A549 (cell line): ENCODE measurements at places on chromosomes 1 and 21.
A peak's percentile ranks its signal among the peaks of the same experiment; 100 is the strongest.

- DNase-seq: peak; percentile 8
Measured at GRCh38 chr1:64675718-64676345, 69.0 kb upstream of the RAVER2 start.

GRCh38 chr1:243513726-243514491 is 258.1 kb downstream of the SDCCAG8 start:
- DNase-seq: no peak

GRCh38 chr1:165409657-165410358 is 35.1 kb downstream of the RXRG start:
- no peak for DNase-seq

GRCh38 chr1:162056043-162056442 is 13.4 kb upstream of the NOS1AP start:
- DNase-seq: peak; percentile 72

DNA sequence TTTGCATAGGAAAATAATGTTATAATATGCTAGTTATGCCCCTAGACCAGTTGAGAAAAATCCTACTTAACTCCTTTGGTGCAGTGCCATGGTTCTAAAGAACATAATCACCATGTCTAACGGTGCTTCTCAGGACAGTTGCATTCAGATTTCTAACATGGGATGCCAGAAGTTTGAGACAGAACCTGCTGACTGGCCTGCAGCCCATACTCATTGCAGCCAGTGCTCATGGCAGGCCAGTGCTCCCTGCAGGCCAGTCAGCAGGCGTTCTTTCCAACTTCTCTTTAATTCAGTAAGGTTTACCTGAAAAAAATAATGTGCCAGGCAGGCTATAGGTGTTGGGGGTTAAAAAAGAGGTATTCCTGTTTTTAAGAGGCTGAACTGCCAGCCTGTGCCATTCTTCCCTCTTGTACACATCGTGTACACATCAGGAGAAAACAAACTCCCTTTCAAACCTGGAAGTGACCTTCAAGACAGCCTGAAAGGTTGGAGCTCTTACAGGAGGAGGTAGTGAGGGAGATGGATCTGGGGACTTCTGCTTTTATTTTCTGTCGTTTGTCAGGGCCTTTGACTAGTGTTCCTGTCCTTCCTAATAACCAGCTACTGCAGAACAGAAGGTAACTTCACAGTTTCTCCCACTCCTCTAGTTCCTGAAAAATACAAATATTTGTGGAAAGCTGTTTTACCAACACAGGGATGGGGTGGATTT is 146.0 kb upstream of the MAGI3 start:
- DNase-seq: no peak

- peak; percentile 47 for DNase-seq
Measured at GRCh38 chr1:153880962-153881361, 41.8 kb downstream of the GATAD2B start.

GRCh38 chr1:160104486-160104885 is 6.1 kb upstream of the IGSF8 start:
- DNase-seq: no peak

- no peak for DNase-seq
Measured at GRCh38 chr1:185427776-185428175, 110.7 kb upstream of the IVNS1ABP start.
